Natural killer cell treated with Interleukin-12 subunit alpha and Interleukin-12 subunit beta and Interleukin-15 and Interleukin-18, amount 100 ng/mL, for 72 hours (primary cell): ENCODE measurements at places on chromosomes 12 and 14.

- DNase-seq: no peak
Observed at GRCh38 chr12:104756901-104757300, 201.2 kb downstream of the SLC41A2 start.

DNA sequence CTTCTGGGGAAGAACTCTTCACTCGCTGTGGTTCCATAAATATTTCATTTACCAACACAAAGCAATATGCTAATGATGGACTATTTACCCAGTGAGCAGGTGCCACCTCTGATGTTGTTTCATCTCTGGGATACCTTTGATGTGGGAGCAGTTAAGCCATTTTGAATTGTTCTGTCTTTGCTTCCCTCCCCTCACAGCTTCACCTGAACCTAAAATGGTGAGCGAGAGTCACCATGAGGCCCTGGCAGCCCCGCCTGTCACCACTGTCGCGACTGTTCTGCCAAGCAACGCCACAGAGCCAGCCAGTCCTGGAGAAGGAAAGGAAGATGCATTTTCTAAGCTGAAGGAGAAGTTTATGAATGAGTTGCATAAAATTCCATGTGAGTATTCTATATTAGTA, 352.7 kb downstream of the SYT1 start:
- DNase-seq: no peak

- no peak for DNase-seq
Observed at GRCh38 chr12:130780880-130781575, 58.0 kb downstream of the STX2 start.

GRCh38 chr12:83603106-83603505, 916.4 kb downstream of the TMTC2 start:
- DNase-seq: no peak

GRCh38 chr12:91577586-91578539, 395.2 kb upstream of the DCN start:
- no peak for DNase-seq

- DNase-seq: no peak
Observed at GRCh38 chr14:23252006-23252405, 14.3 kb downstream of the RNF212B start.

- no peak for DNase-seq
Observed at GRCh38 chr12:81758421-81759189, 545 bp downstream of the PPFIA2 start.
